ENCODE measurements at places on chromosomes 3 and 15.

DNA sequence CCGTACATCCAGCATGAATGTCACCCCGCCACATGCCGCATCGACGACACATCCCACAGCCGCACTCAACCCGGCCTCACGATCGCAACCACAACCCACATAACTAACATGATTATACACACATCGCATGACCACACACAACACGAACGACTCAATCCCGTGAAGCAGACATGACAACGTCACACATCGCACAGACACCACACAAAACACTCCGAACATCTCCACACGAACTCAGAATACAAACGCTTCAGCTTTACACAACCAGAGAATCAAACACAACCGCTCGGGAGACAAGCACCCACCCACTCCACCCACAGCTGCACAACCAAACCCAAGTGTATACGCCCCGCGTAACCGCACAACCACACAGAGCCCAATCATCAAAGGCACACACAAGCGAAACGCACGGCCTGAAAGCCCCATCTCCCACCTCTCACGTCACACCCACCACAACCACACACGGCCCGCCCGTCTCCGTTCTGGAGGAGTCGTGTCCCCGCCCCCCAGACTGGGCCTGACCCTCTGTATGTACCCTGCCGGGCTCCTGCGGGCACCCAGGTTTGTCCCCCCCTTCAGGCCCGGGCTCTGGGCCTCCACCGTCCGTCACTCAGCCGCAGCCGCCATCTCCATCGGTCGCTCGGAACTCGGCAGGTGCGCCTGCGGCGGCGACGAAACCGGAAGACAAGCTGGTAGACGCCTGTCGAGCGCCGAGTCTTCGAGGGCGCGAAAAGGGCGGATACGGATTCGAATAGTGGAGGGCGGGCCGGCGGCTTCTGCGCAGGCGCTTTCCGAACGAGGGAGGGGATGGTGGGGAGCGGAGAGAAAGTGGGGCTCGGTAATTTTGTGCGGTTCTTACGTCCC is at the start of gene RBSN:
TSS of gene RBSN (minus strand) at position 646 of the 861 bp plus-strand sequence. CDS start 3,028 bp downstream, outside the sequence.
- peak; percentile 86 for DNase-seq

GRCh38 chr3:185988816-185989175 is 51.0 kb upstream of the TRA2B start:
- DNase-seq, result no peak

DNA sequence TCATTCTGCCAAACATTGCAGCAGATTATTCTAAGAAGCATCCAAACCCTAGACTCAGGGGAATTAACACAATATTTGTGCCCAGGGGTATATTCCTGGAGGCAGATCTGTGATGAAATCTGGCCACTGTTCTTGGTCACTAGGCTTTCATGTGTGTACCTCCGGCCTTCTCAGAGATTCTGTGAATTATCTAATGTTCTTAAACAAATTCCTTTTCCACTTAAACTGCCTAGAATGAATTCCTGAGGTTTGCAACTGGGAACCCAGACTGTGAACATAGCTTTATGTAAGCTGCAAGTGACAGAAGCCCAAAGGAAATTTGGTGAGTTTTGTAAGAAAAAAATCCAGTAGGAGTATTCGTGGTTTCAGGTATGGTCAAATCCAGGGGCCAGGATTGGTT is 20.7 kb upstream of the CTNNB1 start:
- DNase-seq, result no peak

- no peak for DNase-seq
Observed at GRCh38 chr3:106768941-106769480, 608.2 kb upstream of the CCDC54 start.

DNA sequence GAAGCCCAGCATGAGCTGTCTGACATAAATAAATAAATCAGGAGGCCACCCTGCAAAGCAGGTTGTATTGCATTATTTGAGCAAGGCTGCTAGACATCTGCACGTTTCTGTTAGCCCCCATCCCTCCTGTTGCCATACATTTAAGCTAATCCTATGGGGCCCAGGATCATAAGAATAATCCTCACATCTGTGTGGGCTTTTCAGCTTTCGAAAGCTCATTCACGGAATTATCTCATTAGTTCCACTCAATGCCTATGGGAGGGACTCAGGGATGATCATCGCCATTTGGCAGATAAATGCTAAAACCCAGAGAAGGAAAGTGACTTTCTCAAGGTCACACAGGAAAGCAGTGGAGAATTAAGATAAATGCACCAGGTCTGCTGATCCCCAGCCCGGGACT is 123.4 kb downstream of the TLE3 start:
- no peak for DNase-seq
